ENCODE measurements at places on chromosomes 2 and 18. TPM values are rescaled to one million over a fixed set of nuclear protein-coding genes. Genes with fewer than 3 reads are reported as not detected.

- no peaks in the 10 kb centered on the region for H3K27me3 ChIP-seq
- no peak overlapping the region for H3K27ac ChIP-seq
- DNase-seq, result no peak
- no peaks in the 10 kb centered on the region for H3K36me3 ChIP-seq
- H3K4me3 ChIP-seq, result no peak overlapping the region
Measured at GRCh38 chr18:22494771-22495170, 77.1 kb upstream of the CTAGE1 start.

- no peaks in the 10 kb centered on the region for H3K27me3 ChIP-seq
- H3K4me1 ChIP-seq, result no peaks in the 10 kb centered on the region
- H3K27ac ChIP-seq, result no peak overlapping the region
- DNase-seq, result no peak
- H3K36me3 ChIP-seq, result no peaks in the 10 kb centered on the region
Measured at GRCh38 chr2:112048887-112049286, 6.2 kb upstream of the TMEM87B start.

OTOF gene
- not detected for total RNA-seq

GRCh38 chr2:111057045-111057444 lies 63.7 kb upstream of the BCL2L11 start:
- H3K27me3 ChIP-seq, result no peaks in the 10 kb centered on the region
- no peaks in the 10 kb centered on the region for H3K36me3 ChIP-seq
- no peaks in the 10 kb centered on the region for H3K4me1 ChIP-seq
- H3K27ac ChIP-seq, result no peak overlapping the region
- H3K4me3 ChIP-seq, result no peak overlapping the region
- DNase-seq, result no peak

ANKRD44 gene
- total RNA-seq, result 28.5 TPM

GRCh38 chr2:209638346-209638745 lies 133.3 kb upstream of the UNC80 start:
- H3K27ac ChIP-seq, result no peak overlapping the region
- H3K4me3 ChIP-seq, result no peak overlapping the region
- DNase-seq, result no peak

GAREM1 gene
- total RNA-seq, result 33.0 TPM

DNA sequence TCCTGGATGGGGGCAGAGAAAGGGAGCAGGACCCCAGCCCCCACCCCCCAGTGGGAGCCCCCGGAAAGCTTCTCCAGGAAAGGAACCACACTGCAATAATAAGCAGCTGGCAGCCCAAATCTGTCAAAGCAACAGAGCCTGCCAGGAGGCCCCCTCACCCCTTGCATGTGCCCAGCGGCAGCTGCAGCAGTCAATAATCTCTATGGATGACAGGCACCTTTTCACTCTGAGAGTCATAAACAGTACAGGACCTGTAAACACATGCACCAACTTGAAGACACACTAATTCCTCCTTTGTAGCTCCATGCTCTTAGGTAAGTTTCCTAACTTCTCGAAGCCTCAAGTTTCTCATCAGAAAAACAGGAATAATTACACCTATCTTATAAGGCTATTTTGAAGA lies 26.2 kb upstream of the KDM3A start:
- DNase-seq, result no peak
- no peak overlapping the region for H3K4me3 ChIP-seq
- H3K36me3 ChIP-seq, result no peaks in the 10 kb centered on the region
- H3K27ac ChIP-seq, result no peak overlapping the region
- H3K4me1 ChIP-seq, result no peaks in the 10 kb centered on the region

GRCh38 chr2:229832510-229832898 lies 89.3 kb downstream of the TRIP12 start:
- H3K4me1 ChIP-seq, result no peaks in the 10 kb centered on the region
- H3K27ac ChIP-seq, result no peak overlapping the region
- no peak for DNase-seq
- no peak overlapping the region for H3K4me3 ChIP-seq
- peaks cover 39% of the 10 kb centered on the region for H3K36me3 ChIP-seq

GRCh38 chr2:36587101-36587500 lies 10.9 kb downstream of the FEZ2 start:
- H3K27ac ChIP-seq, result no peak overlapping the region
- DNase-seq, result no peak
- no peaks in the 10 kb centered on the region for H3K27me3 ChIP-seq
- peaks cover 39% of the 10 kb centered on the region for H3K36me3 ChIP-seq
- no peak overlapping the region for H3K4me3 ChIP-seq

- no peaks in the 10 kb centered on the region for H3K27me3 ChIP-seq
- no peaks in the 10 kb centered on the region for H3K36me3 ChIP-seq
- DNase-seq, result no peak
- no peak overlapping the region for H3K27ac ChIP-seq
- no peak overlapping the region for H3K4me3 ChIP-seq
- no peaks in the 10 kb centered on the region for H3K4me1 ChIP-seq
Measured at GRCh38 chr2:68103030-68103708, 40.4 kb upstream of the C1D start.

- peaks cover 6% of the 10 kb centered on the region for H3K4me1 ChIP-seq
- H3K4me3 ChIP-seq, result no peak overlapping the region
Measured at GRCh38 chr2:11357428-11357972, 13.1 kb upstream of the ROCK2 start.

ITGA4 gene
- 10.7 TPM for total RNA-seq

DNA sequence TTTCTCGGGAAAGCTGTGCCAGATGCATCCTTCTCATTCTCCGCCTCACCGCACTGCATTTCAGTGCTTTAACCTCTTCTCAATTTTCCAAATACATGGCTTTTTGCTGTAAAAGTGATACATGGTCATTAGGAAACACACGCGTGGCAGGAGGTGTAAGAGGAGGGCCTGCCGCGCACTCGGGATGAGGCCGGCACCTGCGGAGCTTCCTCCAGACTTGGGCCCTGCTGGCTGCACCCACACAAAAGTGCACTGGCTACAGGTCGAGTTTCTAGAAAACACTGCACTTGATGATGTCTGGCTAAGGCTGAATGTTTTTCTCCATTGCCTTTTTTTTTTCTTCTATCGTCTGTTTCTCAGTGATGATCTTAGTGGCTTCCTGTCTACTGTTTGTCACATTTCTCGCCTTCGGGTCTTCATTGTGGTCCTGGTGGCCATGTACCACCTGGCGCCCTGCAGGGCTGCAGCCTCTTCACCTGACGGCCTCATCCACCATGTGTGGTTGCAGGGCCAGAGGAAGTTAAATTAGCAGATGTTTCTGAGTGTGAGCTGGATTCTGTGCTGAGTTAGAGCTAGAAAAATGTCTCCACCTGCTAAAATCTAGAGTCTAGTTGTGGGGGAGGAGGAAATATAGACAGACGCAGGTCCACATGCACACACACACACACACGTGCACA lies 7.6 kb downstream of the KCNG2 start:
- H3K4me3 ChIP-seq, result no peak overlapping the region
- no peaks in the 10 kb centered on the region for H3K4me1 ChIP-seq
- H3K27ac ChIP-seq, result no peak overlapping the region
- no peak for DNase-seq

DNA sequence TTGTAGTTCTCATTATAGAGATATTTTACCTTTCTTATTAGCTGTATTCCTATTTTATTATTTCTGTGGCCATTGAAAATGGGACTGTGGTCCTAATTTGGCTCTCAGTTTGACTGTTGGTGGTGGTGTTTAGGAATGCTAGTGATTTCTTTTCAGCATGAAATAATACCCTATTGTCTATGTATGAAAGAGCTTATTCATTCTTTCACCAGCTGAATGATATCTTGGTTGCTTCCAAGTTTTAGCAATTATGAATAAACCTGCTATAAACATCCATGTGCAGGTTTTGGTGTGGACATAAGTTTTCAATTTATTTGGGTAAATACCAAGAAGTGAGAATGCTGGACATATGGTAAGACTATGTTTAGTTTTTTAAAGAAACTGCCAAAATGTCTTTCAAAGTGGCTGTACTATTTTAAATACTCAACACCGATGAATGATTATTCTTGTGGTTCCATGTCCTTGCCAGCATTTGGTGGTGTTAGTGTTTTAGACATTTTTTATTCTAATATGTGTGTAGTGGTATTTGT lies 501.6 kb upstream of the GYPC start:
- no peak overlapping the region for H3K27ac ChIP-seq
- no peaks in the 10 kb centered on the region for H3K4me1 ChIP-seq
- H3K36me3 ChIP-seq, result no peaks in the 10 kb centered on the region
- no peak overlapping the region for H3K4me3 ChIP-seq
- H3K27me3 ChIP-seq, result no peaks in the 10 kb centered on the region

GRCh38 chr2:96756788-96757476 lies 3.8 kb upstream of the CNNM4 start:
- no peaks in the 10 kb centered on the region for H3K4me1 ChIP-seq
- H3K4me3 ChIP-seq, result no peak overlapping the region
- H3K27me3 ChIP-seq, result no peaks in the 10 kb centered on the region

GRCh38 chr2:25726522-25726921 lies 53.1 kb upstream of the DTNB start:
- no peak overlapping the region for H3K27ac ChIP-seq
- DNase-seq, result no peak
- H3K27me3 ChIP-seq, result no peaks in the 10 kb centered on the region
- no peaks in the 10 kb centered on the region for H3K36me3 ChIP-seq

C2orf80 gene
- not detected for total RNA-seq

GRCh38 chr2:201450954-201451291 lies 335 bp downstream of the TRAK2 start:
- no peak for DNase-seq
- H3K36me3 ChIP-seq, result no peaks in the 10 kb centered on the region
- peaks cover 47% of the 10 kb centered on the region for H3K4me1 ChIP-seq
- no peaks in the 10 kb centered on the region for H3K27me3 ChIP-seq

- no peak for DNase-seq
- no peak overlapping the region for H3K27ac ChIP-seq
- no peak overlapping the region for H3K4me3 ChIP-seq
- no peaks in the 10 kb centered on the region for H3K4me1 ChIP-seq
- peaks cover 4% of the 10 kb centered on the region for H3K27me3 ChIP-seq
- H3K36me3 ChIP-seq, result no peaks in the 10 kb centered on the region
Measured at GRCh38 chr2:239927424-239927981, 97.6 kb downstream of the NDUFA10 start.

GRCh38 chr2:215724146-215724545 lies 288.3 kb upstream of the FN1 start:
- H3K27me3 ChIP-seq, result no peaks in the 10 kb centered on the region
- no peaks in the 10 kb centered on the region for H3K36me3 ChIP-seq
- no peak overlapping the region for H3K27ac ChIP-seq
- H3K4me3 ChIP-seq, result no peak overlapping the region
- peaks cover 11% of the 10 kb centered on the region for H3K4me1 ChIP-seq

SRD5A2 gene
- not detected for total RNA-seq

- H3K4me1 ChIP-seq, result no peaks in the 10 kb centered on the region
- no peak for DNase-seq
- H3K27ac ChIP-seq, result no peak overlapping the region
- no peaks in the 10 kb centered on the region for H3K27me3 ChIP-seq
Measured at GRCh38 chr2:225920621-225921220, 521.2 kb downstream of the NYAP2 start.

RIT2 gene
- total RNA-seq, result not detected

DNA sequence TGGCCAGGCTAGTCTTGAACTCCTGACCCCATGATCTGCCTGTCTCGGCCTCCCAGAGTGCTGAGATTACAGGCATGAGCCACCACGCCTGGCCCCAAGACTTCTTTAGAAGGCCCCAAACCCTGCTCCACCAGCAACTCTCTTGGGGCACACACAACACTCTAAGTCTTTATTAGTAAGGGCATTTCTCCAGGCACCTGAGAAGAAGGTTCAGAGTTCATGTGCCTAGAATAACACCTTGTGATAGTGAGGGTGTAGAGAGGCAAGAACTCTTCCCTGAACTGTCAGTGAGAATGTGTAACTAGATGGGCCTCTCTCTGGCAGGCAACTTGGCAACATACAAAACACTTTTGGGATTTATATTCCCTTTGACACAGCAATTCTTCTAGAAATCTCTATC lies 43.8 kb downstream of the SH2D6 start:
- H3K36me3 ChIP-seq, result no peaks in the 10 kb centered on the region
- DNase-seq, result no peak
- no peak overlapping the region for H3K27ac ChIP-seq
- no peaks in the 10 kb centered on the region for H3K27me3 ChIP-seq
- H3K4me3 ChIP-seq, result no peak overlapping the region

BMP10 gene
- not detected for total RNA-seq

DNA sequence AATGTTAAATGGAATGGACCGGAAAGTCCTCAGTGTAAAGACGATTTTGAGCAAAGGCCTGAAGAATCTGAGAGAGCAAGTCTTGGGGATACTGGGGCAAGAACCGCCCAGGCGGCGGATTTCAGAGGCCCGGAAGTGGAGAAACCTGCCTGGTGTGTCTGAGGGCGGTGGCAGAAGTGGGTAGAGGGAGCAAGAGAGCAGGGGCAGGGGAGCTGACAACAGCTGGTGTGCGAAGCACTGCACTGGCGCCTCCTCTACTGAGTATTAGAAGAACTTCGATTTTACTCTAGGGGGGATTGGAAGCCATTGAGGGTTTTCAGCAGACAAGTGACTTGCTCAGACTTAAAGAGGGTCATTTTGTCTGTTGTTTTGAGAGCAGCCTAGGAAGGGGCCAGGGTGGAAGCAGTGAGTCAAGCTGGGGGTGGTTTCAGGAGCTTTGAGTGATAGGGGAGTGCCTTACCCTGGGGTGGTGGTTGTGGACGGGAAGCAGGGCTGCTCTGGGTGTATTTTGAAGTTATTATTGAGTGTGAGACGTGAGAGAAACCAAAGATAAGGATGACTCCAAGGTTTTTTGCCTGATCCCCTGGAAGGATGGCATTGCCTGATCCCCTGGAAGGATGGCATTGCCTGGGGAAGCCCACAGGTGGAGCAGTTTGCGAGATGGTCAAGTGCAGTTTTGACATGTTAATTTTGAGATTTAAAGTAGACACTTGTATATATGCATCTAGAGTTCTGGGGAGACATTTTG lies 52.5 kb downstream of the ZNF236 start:
- H3K27me3 ChIP-seq, result no peaks in the 10 kb centered on the region
- no peaks in the 10 kb centered on the region for H3K4me1 ChIP-seq
- H3K36me3 ChIP-seq, result peaks cover 48% of the 10 kb centered on the region
- H3K27ac ChIP-seq, result no peak overlapping the region

GRCh38 chr2:31654241-31654640 lies 73.5 kb upstream of the SRD5A2 start:
- no peak for DNase-seq
- no peak overlapping the region for H3K27ac ChIP-seq
- H3K36me3 ChIP-seq, result no peaks in the 10 kb centered on the region
- H3K27me3 ChIP-seq, result no peaks in the 10 kb centered on the region
- no peaks in the 10 kb centered on the region for H3K4me1 ChIP-seq

DNA sequence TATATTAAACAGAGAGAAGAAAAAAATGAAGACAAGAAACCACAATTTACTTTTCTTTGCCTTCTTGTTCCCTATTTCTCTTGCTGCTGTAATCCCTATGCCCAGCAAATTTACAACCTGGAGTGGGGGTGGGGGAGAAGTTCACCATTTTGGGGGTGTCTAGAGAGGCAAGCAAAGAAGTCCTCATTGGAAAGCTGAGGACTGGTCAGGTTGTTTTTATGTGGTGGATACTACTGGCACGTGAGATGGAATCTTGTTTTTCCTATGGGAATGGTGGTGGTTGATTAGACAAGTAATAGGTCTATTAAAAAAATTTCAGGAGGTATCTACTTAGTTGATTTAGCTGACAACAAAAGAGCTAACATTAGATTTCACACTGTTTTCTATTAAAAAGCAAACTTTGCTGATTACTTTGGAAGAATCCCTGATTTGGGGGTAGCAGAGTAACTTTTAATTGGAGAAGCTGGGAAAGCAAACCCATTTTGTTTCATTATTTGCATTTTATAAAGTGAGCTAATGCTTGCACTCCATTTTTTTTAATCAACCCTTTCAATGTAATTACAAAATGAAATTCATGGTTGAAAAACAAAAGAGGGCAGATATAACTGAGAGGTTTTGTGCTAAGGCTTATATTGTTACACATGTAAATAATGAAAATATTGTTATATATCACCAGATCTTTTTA lies 6.0 kb downstream of the POU3F3 start:
- no peak overlapping the region for H3K4me3 ChIP-seq
- H3K4me1 ChIP-seq, result peaks cover 5% of the 10 kb centered on the region

All from tibial nerve (tissue), 4 donors.